ENCODE measurements at places on chromosomes 2 and 18.

DNA sequence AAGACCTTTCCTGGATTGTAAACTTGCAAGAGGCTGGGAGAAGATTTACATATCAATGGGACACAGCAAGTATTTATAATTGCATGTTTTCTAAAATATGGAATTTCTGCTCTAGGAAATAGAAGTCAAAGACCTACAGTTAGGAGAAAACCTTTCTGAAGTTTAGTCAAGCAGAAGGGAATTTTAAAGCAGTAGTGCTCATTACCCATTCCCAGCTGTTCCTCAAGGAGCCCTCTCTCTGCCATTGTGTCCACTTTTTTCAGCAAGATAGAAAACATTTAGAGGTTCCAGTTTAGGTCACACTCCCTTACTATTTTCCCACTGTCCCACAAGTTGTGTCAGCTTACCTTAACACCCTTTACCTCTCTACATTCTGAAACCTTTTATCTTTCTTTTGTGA is 584.0 kb upstream of the CHAC2 start:
- DNase-seq: no peak

GRCh38 chr2:636641-637405 is 40.4 kb downstream of the TMEM18 start:
- DNase-seq: peak; percentile 79

GRCh38 chr2:110708455-110708854 is 23.9 kb upstream of the ACOXL start:
- no peak for DNase-seq

- DNase-seq: no peak
These were observed 87.0 kb downstream of the ALPK2 start for GRCh38 chr18:58541789-58542425.

GRCh38 chr2:113324684-113325160 is 46.0 kb upstream of the PAX8 start:
- peak; percentile 68 for DNase-seq

GRCh38 chr2:17068021-17068420 is 402.4 kb upstream of the CYRIA start:
- no peak for DNase-seq

DNA sequence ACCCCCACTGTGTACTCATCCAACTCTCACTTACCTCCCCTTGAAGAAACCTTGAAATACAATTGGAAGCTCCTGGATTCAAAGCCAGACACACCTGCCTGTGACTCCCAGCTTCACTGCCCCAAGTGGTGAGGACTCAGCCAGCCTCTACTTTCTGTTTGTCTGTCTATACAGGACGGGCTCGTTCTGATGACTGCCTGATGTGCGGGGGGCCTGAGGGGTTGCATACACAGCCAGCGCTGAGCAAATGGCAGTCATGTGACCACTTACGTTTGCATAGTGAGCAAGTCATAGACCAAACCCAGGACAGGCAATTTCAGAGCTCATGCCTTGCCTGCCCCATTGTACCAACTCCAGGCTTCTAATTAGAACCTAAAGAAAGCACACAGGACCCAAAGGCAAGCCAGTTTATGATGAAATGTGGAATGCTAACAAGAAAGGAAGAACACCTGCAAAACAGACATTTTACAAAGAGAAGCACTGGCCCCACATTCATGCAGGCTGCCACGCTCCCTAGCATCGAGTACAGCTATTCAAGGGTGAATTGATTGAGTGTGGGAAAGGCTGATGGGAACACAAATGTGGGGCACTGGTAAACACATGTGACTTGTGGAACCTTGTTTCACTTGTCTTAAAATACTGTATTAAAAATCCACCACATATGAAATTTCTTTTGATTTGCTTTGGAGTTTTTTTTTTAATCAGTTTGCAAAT is 137.8 kb downstream of the LNPK start:
- DNase-seq: no peak

GRCh38 chr2:122451040-122451439 is 695.6 kb downstream of the TSN start:
- DNase-seq: no peak

All from activated CD8-positive, alpha-beta memory T cell treated with anti-CD3 and anti-CD28 coated beads, Interleukin-2, amount 50 U/mL, for 48 hours (primary cell).